IPS-NIHi11 (cell line): ENCODE measurements at places on chromosomes 1 and 21.

DNA sequence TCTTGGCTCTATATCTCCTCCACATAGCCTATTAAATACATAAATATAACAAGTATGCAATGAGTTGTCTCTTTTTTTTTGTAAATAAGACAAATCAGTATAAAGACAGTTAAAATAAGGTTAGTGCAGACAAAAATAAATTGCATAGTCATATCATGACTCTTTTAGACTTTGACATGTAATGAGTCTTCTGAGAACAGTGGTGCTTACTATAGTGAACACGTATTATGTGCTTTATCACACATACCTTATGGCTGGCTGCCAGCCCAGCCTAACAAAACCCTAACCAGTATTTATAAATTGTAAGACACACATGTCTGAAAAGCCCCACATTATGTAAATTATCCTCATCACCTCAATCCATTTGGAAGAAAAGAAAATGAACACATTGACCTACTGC is 29.1 kb upstream of the F13B start:
- DNase-seq, result no peak

GRCh38 chr1:191804311-191804710 is 354.0 kb upstream of the RGS18 start:
- no peak for DNase-seq

DNA sequence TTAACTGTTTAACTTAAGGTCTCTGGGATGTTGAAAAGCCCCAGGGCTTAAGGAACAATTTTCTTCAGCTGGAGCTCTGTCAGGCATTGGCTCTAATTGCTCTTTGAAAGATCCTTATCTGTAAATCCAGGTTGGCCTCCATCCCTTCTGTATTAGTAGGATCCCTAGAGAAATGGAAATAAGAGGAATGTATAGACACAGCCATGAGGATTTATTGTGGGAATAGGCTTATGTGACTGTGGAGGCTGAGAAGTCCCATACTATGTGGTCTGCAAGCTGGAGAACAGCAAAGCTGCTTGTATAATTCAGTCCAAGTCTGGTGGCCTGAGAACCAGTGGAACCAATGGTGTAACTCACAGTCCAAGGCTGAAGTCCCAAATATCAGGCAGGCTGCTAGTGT is 47.6 kb upstream of the VAV3 start:
- no peak for DNase-seq

GRCh38 chr1:87957331-87957730 is 628.7 kb downstream of the LMO4 start:
- DNase-seq, result no peak

DNA sequence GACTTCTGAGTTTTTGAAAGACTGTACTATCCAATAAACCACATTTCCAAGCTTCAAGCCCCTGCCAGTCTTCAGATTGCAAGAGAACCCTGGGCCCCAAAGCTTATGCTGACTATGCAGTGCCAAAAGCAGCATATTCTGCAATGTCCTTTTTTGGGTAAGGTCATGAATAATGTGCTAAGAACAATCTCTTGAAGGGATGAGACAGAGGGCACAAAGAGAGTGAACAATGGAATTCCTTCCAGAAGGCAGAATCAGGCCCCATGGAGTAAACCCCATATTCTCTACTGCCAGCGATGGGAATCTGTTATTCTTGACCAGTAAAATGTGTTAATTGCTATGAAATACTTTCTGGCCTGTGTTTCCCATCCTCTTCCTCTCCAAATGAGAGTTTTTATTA is 190.4 kb downstream of the RGS7 start:
- no peak for DNase-seq

GRCh38 chr1:153344718-153345025 is 4.0 kb downstream of the PGLYRP4 start:
- DNase-seq, result no peak

DNA sequence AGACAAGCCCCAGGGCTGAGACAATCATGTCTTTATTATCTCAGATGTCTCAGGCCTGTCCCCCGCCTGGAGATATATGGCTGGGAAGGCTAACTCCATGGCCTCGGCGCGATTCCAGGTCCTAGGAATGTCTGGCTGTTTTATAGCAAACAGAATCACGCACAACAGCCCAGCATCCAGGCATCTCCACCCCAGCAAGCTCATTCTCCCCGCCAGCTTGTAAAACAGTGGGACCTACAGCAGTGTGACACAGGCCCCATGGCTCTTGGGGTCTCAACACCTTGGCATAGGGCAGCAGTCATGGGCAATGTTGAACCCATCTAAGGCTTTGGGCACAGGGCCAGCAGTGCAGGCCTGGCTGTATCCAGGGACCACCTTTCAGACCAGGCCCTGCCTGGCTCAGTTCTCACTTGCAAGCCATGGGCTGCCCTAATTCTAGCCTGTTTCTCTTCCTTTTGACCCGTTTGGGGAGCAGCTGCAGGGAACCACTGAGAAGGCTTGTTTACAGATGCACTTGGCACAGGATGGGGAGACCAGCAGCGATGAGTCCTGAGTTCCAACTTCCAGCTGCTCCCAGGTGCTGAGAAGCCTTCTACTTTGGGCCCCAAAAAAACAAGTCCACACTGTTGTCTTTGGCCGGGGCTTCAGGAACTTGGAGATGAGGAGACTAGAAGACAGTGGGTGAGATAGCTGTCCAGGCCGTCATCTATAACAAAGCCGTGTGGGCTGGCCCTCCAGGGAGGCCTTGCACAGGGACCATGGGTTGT is 34.4 kb downstream of the WNT4 start:
- DNase-seq, result no peak

GRCh38 chr1:93448983-93449804 is 1.3 kb downstream of the FNBP1L start:
- DNase-seq, result peak; percentile 73

DNA sequence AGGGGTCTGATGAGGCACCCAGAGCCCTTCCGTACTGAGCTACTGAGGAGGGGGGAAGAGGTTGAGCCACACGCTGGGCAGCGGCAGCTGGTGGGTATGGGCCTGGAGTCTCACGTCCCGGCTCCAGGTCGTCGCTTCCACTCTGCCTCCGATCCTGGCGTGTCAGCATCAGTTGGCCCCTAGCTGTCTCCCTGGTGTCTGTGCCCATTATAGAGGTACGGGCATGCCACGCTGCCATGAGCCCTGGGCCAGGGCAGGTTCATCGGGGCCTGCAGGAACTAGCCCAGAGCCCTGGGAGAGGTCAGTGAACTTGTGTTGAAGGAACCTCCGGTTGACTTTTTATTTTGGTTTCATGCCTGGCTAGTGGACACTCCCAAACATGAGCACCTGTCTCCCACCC is 18.2 kb downstream of the COQ8A start:
- DNase-seq, result no peak

DNA sequence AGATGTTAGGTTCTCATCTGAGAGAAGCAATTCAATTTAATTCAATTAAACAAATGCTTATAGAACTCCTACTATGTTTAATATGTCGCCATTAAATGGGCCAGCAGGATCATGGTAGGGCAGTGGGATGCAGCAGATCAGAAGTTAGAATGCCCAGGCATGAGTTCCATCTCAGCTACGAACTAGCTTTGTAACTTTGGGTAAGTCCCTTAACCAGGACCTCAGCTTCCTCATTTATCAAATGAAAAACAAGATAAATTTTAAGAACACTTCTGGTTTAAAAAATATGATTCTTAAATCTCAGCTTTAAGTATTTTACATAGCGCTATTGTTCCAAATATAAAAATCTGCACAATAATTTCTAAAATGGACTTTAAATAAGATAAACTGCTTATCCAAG is 67.5 kb upstream of the GFI1 start:
- DNase-seq, result no peak

DNA sequence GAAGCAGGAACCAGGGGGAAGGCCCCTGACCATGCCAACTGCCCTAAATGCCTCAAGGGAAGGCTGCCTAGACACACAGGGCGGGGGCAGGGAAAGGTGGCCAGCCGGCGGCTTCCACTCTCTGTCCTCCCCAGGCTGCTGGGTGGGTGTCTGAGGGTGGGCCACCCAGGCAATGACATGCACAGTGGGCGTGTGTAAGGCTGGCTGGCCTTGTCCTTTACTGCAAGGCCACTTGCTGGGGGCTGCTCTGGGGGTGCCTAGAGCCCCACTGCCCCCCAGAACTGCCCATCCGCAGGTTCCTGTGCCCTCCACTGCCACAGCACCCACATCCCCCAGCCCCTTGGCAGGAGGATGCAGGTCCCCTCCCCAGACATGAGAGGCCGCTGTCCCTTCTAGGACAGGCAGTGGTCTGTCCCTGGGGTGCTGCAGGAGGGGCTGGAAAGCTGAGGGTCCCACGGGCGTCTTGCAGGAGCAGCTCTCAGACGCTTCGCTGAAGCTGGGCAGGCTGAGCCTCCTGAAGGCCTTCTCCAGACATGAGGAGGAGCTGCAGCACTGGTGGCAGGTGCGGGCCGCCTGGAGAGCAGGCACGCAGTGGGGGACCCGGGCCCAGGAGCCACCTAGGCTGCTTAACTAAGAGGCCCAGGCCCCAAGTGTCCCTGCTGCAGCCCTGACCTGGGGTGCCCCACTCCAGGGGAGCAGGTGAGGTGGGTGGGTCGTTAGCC is 10.1 kb downstream of the CCDC27 start:
- DNase-seq, result no peak

DNA sequence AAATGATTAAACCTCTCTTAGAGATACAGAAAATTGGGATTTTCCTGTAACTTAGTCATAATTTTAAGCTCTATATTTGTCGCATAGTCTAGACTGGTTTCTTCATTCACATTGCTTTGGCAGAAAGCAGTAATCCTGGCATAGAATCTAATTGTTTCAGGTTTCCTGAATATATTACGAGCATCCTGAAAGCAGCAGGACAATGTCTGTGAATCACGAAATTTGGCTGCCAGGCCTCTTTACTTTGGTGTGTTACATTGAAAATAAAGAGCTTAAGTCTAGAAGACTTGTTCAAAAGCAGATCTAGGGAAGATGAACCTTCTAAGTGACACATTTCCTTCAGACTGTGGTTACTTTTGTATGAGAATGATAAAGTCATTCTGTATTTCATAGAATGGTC is 72.2 kb downstream of the TDRD5 start:
- DNase-seq, result no peak

GRCh38 chr1:10108948-10109708 is 76.4 kb downstream of the UBE4B start:
- DNase-seq, result no peak

DNA sequence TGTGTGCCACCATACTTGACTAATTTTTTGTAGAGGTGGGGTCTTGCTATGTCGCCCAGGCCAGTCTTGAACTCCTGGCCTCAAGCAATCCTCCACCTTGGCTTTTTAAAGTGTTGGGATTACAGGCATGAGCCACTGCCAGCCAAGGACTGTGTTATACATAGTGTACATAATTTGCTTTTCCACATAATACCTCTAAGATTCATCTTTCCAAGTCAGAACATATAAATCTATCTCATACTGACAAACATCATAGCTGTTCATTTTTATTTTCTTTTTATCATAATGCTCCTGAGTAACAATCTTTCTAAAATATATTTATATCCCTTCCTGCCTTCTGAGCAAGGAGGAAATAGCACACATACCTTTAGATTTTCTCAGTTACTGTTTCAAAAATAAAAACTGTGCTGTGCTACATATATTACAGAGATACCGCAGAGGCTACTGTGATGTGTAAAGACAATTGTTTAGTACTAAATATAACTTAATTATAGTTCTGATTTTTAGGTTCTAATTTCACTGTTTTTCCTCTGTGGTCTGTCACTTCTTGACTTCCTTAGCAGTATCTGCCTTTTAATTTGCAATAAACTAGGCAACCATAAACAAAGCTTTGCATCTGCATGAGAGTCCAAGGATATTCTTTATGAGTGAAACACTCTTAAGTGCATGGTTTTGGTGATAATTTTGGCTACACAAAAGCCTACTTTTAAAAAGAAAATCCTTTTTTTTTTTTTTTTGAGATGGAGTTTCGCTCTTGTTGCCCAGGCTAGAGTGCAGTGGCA is 59.3 kb downstream of the EYA3 start:
- no peak for DNase-seq

- DNase-seq, result no peak
Observed at GRCh38 chr21:37374027-37374426, 7.5 kb downstream of the DYRK1A start.

- DNase-seq, result no peak
Observed at GRCh38 chr1:37493336-37494098, 19.1 kb downstream of the ZC3H12A start.

- DNase-seq, result no peak
Observed at GRCh38 chr1:80158771-80159170, 1152.2 kb upstream of the ADGRL4 start.

- no peak for DNase-seq
Observed at GRCh38 chr1:193321242-193321840, 134.9 kb upstream of the B3GALT2 start.

- no peak for DNase-seq
Observed at GRCh38 chr1:172154551-172154950, 265.9 kb upstream of the C1orf105 start.

DNA sequence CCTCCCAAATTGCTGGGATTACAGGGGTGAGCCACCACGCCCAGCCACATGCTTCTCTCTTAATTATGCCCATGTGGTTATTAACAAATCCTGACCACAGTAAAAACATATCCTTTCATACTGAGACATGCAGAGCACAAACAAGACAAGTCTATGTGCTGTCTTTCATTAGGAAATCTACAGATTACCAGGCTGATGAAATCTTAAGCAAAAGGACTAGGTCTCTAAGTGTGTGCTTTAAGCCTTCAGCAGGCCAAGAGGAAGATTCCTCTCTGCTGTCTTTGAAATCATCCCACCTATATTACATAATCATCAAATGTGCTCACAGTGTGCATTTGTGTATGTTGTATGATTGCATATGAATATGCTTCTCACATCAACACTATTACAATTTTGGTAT is 419.3 kb downstream of the KCTD3 start:
- DNase-seq, result no peak

- DNase-seq, result peak; percentile 86
Observed at GRCh38 chr1:43934101-43934985, 742 bp downstream of the ARTN start.

DNA sequence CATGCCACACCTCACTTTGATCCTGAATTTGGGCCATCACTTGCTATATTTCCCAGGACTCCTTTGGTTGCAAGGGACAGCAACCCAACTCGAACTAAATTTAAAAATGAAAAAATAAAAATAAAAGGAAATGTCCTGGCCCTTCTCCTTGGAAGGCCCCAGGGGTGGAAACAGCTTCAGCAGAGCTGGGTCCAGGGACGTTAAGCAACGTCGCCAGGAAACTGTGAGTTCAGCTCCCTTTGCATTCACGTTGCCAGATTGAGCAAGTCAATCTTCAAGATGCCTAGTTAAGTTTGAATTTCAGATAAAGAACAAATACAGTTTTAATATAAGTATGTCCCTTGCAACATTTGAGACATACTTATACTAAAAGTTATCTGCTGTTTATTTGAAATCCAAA is 14.6 kb upstream of the SPSB1 start:
- no peak for DNase-seq

GRCh38 chr1:84923317-84923716 is 30.3 kb upstream of the LPAR3 start:
- no peak for DNase-seq

GRCh38 chr21:26422138-26422537 is 150.9 kb downstream of the CYYR1 start:
- no peak for DNase-seq

- DNase-seq, result no peak
Observed at GRCh38 chr1:166785987-166786386, 53.3 kb upstream of the POGK start.

GRCh38 chr21:15005391-15005790 is 59.4 kb downstream of the NRIP1 start:
- peak; percentile 61 for DNase-seq

- DNase-seq, result no peak
Observed at GRCh38 chr1:67626861-67627235, 58.2 kb upstream of the GADD45A start.

GRCh38 chr1:44368471-44369151 is 13.6 kb upstream of the ERI3 start:
- DNase-seq, result peak; percentile 45
